ENCODE measurements at places on chromosomes 4 and X. TPM values are rescaled to one million over a fixed set of nuclear protein-coding genes. Genes with fewer than 3 reads are reported as not detected.
A peak's percentile ranks its signal among the peaks of the same experiment; 100 is the strongest.

Gene ZNF718
- 7.2 TPM for total RNA-seq

DNA sequence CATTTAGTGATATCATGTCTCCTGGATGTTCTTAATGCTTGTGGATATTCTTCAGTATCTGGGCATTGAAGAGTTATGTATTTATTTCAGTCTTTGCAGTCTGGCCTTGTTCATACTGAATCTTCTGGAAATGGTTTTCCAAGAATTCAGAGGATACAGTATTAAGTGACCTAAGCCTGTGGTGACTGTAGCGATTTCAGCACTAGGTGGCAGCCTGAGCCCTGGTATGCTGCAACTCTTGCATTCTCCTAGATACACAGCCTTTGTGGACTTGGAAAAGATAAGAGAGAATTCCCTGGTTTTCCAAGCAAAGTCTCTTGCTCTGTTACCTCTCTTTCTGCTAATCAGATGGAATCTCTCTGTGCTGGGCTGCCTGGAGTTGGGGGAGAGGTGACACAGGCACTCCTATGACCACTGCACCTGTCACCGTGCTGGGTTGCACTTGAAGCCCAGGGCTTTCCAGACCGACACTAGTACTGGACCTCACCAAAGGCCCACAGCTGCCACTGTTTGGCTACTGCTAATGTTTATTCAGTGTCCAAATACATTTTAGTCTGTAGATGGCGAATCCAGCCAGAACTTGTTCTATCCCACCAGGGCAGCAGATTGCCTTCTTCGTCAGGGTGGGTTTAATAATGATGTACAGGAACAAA lies 19.3 kb upstream of the SPIN2A start:
- DNase-seq = peak; percentile 44

DNA sequence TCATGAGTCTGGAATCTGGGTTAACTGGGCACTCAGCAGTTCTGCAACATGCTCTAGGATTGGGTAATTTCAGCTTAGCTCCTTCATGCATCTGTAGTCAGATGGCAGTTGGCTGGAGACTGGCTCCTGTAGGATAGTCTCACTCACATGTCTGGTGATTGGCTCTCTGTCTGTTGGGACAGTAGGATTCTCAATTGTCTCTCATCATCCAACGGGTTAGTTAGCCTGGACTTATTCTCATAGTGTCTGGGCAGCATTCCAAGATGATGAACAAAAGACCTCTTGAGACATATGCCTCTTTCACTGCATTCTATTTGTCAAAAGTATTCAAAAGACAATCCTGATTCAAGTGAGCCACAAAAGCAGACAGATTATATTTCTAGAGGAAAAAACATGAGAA lies 795.6 kb upstream of the GALNTL6 start:
- DNase-seq = no peak

DNA sequence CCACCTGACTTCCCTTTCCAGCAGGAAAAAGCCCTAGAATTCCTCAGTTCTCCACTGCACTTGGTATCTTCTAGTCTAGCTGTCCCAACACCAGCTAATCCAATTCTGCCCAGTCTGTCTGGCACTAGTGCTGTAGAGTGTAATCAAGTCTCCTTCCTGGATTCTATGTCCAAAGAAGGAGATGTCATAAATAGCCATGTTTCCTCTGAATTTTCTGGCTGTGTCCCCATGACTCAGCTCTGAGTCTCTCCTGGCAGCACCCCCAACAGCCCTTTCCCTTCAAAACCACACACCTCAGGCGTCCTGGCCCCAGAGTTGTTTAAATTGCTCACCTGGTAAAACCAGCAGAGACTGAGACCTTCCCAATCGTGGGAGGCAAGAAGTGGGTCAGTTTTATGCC lies 197.2 kb downstream of the GRXCR1 start:
- DNase-seq = no peak

Gene CFI
- total RNA-seq = 61.9 TPM

GRCh38 chr4:73308286-73308685 lies 49.7 kb upstream of the ANKRD17 start:
- DNase-seq = peak; percentile 3

DNA sequence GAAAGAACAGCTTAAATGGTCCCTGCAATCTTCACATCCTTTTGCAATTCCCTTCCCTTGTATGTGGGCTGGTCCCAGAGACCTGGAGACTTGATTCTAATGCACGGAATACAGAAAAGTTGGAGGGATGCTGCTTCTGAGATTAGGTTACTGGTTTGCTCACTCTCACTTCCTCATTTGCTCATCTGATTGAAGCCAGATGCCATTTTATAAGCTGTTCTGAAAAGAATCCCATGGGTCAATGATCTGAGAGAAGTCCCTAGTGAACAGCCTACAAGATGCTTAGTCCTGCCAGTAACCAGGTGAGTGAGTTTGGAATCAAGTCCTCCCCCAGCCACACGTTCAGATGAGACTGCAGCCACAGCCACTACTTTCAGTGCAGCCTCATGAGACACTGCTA lies 35.9 kb downstream of the MAGEA1 start:
- no peak for DNase-seq

GRCh38 chrX:83469551-83469950 lies 38.5 kb upstream of the POU3F4 start:
- DNase-seq = no peak

- no peak for DNase-seq
Observed at GRCh38 chr4:153062652-153063168, 126.6 kb downstream of the FHDC1 start.

Gene ARX
- not detected for total RNA-seq

GRCh38 chr4:152817331-152817730 lies 37.6 kb downstream of the ARFIP1 start:
- no peak for DNase-seq

- DNase-seq = no peak
Observed at GRCh38 chr4:1904042-1904441, 32.8 kb downstream of the NSD2 start.

DNA sequence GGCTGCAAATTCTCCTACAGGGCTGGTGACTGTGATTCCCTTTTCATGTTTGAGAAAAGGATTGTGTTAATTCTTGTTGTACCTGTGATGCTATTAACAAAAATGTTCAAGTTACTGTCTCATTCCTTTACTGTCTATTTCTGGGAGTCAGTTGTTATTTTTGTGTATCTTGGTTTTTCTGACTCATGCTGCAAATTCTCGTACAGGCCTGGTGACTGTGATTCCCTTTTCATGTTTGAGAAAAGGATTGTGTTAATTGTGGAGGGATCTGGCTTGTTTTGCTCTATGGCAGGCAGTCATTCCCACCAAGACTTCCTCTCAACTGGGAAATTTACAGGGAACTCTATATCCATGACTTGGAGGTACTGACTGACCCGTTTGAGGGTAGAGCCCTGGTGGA lies 693.4 kb upstream of the INTU start:
- no peak for DNase-seq

GRCh38 chrX:11197671-11198070 lies 86.5 kb downstream of the HCCS start:
- no peak for DNase-seq

Gene COX7B
- total RNA-seq = 141 TPM

GRCh38 chrX:24934279-24934678 lies 81.5 kb downstream of the ARX start:
- no peak for DNase-seq

- DNase-seq = no peak
Observed at GRCh38 chrX:107454302-107454701, 4.8 kb downstream of the FRMPD3 start.

DNA sequence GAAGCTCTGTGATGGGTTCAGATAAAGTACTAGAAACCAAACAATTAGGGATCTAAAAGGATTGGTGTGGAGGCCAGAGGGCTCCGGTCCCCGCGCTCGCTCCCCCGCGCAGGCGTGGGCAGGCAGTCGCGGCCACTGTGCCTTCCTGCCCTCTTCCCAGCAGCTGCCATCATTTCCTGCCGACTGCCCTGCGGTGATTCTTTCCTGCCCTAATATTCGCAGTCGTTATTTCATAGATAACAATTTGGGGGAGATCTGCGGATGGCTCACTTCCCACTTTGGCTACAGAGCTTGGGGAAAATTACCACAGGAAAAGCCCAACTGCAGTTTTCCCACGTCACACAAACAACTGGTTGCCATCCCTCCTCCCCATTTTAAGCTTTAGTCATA lies 2.2 kb downstream of the GRIA2 start:
- DNase-seq = peak; percentile 3

Gene AR
- 5.3 TPM for total RNA-seq

- no peak for DNase-seq
Observed at GRCh38 chrX:39492497-39493162, 605.1 kb downstream of the BCOR start.

GRCh38 chr4:5927747-5928146 lies 34.9 kb upstream of the CRMP1 start:
- no peak for DNase-seq

Gene PABPC1L2B
- total RNA-seq = not detected

GRCh38 chr4:25523405-25523804 lies 132.2 kb upstream of the SLC34A2 start:
- no peak for DNase-seq

GRCh38 chr4:162682651-162683050 lies 484.0 kb downstream of the NAF1 start:
- no peak for DNase-seq

Gene IL13RA2
- 3.3 TPM for total RNA-seq

Gene GPR119
- total RNA-seq = not detected

Gene NRK
- 0.28 TPM for total RNA-seq

DNA sequence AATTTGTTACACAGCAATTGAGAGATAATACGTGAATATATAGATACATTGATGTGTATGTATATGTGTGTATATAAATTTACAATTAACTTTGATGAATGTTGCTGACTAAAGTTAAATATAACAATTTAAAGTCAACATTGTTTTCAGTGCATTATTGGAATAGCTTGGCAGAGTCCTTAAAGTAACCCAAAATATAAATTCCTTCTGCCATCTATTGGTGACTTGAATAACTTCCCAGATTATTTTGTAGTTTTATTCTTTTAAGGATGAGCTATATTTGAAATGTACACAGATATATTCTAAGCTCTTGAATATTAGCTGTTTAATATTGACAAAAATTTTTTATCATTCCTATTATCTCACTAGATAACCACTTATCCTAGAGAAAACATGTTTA lies 298.2 kb upstream of the FSTL5 start:
- DNase-seq = peak; percentile 15

Gene GC
- 2.1 TPM for total RNA-seq

All from lung (tissue), 17 donors.